ENCODE measurements at places on chromosomes 2 and 18.

DNA sequence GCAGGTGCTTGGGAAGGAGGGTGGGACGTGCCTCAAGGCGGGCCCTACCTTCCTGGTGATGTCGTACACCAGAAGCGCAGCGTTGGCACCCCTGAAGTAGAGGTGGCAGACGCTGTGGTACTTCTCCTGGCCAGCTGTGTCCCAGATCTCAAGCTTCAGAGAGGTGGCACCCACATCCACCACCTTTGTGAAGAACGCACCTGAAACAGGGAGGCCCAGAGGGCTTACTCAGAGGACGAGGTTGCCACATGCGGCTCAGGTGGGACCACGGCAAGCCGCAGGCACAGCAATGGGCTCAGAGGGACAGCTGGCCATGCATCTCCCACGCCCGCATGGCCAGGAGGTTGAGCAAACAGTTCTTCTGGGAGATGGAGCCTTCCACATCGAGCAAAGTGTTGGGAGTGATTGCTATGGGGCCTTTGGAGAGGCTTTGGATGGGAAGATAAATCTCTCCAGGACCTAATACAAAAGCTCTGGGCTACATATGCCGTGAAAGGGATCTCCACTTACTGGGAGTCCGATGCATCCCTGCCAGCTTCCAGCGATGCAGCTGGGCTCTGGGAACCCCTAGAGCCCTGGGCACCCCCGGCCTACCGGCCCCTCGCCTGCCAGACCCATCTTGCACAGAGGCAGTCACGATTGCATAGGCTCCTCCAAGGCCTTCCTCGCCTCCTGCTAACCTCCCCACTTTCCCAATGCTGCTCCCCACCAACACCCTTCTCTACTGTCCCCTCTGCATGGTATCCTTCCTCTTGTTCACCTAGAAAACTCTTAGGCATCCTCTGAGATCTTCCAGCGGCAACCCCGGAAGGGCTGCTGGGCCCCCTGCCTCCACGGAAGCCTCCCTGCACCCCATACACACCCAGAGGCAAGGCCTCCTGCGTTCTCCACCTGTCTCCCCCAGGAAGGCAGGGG, 11.8 kb downstream of the PRLH start:
- DNase-seq, result no peak

DNA sequence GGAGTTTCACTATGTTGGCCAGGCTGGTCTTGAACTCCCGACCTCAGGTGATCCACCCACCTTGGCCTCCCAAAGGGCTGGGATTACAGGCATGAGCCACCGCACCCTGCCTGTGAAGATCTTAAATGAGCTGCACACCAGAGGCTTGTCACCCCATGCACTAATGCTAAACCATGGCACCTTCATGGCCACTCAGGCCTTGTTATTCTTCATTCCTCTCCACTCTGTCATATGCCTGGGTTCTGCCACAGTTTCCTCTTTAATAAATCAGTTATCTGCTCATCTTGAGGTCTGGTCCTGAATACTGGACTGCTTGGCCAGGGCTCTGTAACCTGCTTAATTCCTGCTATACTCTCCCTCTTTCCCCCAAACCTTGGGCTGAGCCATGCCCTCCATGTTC, 303.9 kb upstream of the FBXO11 start:
- no peak for DNase-seq

DNA sequence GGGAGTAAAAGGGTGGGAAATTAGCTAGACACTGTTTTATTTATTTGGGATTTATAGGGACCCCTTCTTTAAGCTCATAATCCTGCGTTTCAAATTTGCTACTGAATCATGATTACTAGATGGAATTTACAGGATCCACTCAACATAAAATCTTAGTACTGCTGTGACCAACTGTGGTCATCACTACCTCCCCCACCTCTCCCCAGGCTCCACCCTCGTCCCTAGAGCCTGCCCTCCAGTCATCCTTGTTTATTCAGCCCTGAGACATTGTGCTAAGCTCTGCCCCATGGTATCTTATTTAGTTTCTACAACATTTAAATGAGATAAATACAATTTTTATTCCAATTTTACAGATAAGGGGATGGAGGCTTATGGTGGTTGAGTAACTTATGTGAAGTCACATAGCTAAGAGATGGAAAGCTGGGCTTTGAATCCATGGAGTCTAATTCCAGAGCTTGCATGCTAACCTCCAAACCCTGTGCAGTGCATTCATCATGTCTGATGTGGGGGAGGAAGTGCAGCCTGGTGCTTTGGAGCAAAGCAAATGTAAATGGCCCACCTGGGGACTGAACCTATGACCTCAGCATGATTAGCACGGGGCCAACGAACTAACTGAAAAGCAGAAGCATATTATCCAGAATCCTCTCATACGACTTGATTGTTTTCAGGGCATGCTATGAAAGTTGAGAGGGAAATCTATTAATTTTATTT, 502.4 kb downstream of the TMEM182 start:
- DNase-seq, result no peak

DNA sequence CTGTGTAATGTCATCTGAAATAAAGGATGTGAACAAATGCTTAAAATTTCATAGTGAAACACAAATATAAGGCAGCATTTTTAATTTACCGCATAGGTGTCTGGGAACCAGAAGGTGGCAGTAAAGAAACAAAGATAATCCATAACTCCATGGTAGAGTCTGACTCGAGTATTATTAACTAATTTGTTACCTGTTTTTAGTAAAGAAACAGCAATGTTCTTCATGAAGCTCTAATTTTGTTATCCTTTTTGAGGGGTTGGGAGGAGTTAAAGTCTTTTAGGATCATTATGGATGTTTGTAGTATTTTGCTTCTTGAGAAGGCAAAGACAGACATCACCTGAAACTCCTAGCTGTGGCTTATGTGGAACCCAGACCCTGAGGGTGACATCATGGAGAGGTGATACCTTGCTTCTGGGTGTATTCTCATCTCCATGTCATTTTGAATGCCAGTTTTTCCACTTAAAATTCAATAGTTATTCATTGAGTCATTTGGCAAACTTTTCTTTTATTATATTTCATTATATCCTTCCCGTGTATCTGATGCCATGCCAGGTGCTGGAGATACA, 286.2 kb upstream of the EPAS1 start:
- DNase-seq, result peak; percentile 85

DNA sequence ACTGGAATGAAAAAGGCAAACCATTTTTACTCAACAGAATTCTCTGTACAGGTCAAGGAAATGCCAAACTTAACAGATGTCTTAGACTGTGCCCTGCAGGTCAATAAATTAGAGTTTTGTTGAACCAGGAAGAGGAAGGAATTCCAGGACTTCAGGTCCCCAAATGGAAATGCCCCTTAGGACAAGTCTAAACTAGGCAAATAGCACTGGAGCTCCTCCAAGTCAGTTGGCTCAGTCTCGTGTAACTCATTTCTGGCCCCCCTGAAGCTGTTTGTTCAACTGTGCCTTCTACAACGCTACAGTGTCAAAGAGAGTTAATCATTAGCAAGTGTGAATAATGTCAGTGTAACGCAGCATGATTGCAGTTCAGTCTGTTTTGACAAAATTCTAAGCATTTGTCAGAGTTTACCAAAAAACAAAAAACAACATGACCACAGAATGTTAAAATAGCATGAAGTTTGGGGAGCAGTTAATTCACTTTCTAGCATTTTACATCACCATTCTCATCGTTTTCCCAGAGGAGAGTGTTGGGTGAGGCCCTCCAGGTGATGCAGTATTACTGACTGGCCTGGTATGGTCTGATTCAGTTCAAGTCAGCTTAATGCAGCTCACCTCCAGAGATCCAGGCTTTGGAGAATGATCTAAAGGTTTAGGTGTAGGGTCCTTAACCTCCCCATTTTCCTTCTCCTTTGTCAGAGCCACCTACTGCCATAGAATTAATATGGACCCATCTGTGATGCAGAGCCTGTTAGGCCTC, 108.1 kb downstream of the AQP4 start:
- DNase-seq, result no peak

DNA sequence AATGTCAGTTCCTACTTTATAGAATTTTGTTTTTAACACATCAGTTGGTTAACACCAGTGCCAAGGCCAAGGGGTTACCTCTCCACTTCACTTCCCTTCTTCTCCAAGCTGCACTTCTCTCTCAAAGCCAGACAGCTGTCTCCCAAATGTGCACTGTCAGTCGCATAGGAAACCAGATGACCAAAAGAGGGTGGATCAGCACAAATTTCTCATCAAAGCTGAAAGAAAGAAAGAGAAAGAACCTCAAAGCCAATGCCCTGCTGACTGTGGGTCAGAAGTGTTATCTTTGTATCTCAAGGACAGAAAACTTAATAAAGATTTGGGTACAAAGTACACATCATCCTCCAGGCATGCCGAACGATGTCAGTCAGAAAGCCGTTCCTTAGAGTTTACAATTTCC, 32.2 kb downstream of the SPATS2L start:
- peak; percentile 42 for DNase-seq

GRCh38 chr2:240256704-240257637, 116.5 kb upstream of the OTOS start:
- no peak for DNase-seq

DNA sequence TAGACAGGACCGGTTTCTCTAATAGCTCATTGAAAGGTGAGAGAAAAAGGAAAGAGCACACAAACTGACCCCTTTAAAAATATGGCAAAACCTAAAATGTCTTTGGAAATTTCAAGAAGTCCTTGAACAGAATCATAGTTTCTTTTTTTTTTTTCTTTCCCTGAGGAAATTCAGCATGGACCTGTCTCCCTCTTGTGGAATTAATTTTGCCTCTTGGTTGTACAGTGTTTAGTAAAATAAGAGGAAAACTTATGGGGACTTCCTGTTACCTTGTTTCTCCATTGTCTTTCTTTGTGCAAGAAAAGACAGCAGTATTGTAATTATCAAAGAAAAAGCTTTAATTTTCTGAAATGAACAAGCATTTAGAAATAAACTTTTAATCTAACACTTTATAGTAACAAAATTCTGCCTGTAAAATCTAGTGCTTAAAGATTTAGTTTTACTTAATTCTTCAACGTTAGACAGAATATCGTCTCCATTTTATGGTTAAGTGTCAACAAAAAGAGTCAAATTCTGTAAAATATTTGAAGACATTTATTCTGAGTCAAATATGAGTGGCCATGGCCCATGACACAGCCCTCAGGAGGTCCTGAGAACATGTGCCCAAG, 176.3 kb upstream of the NABP1 start:
- peak; percentile 84 for DNase-seq

DNA sequence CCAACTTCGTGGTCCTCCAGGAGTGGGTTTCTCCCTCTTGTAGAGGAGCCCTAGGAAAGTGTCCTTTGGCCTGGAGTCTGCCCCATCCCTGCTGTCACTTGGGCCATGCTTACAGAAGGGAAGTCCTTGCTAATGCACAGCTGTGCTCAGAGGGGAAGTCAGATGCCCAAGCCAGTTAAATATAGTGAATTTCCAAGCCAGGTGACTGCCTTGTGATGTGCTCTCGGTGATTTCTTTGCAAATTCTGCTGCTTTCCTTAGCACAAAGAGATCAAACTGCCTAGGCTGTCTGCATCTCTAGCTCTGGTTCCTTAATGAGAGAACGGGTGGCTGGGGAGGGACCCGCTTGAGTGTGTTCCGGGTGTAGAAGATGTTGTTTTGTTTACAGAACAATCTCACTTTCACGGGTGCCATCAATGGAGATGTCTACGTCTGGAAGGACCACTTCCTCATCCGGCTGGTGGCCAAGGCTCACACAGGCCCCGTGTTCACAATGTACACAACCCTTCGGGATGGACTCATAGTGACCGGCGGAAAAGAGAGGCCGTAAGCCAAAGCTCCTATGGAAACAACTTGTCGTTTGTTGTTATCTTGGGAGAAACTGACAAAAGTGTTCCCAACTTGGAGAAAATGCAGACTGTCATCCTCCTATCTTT, 91.4 kb downstream of the RTN4 start:
- DNase-seq, result no peak

Measured in adipocyte (in vitro differentiated cells).